ENCODE measurements at places on chromosomes 3 and 15. TPM values are rescaled to one million over a fixed set of nuclear protein-coding genes. Genes with fewer than 3 reads are reported as not detected.
A peak's percentile ranks its signal among the peaks of the same experiment; 100 is the strongest.

- DNase-seq, result no peak
Measured at GRCh38 chr3:150495563-150496168, 50.6 kb downstream of the SERP1 start.

GRCh38 chr3:150450916-150451315 lies 42.8 kb downstream of the TSC22D2 start:
- no peak for DNase-seq

GRCh38 chr15:92111751-92112150 lies 258.2 kb downstream of the SLCO3A1 start:
- no peak for DNase-seq

DNA sequence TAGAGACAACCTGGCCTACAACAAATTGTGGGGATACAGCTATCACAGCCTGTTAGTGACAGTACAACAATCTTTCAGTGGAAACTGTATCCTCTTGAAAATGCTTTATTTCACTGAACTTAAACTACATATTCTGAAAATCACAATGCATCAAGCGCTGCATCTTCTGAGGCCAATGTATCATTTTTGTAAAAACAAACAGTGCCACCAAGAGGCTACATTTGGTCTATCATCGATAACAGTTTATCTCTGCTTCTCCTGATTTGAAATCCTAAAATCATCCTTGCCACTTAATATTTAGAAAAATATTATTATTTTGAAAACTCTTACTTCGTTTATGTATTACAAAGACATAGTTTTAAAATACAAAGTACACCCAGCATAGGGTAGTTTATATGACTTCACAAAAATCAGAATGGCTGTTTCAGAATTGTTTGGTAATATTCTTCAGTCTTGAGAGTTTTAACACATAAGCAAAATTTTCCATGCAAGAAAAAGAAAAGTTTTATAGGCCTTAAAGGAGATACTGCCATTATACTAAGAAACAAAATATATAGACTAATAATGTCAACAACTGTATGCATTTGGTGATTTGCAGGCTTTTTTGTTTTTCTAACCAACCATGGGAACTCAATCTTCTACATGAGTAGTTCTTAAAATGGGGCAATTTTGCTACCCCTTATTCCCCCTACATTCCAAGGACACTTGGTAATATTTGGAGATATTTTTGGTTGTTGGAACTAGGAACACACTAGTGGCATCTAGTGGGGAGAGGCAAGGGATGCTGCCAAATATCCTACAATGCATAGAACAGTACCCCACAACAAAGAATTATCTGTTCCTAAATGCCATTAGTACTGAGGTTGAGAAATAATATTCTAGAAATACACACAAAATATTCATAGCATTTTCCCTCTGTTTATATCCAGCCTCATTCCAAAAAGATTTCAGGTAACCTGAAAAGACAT lies 42.3 kb downstream of the WDR72 start:
- DNase-seq, result no peak

DNA sequence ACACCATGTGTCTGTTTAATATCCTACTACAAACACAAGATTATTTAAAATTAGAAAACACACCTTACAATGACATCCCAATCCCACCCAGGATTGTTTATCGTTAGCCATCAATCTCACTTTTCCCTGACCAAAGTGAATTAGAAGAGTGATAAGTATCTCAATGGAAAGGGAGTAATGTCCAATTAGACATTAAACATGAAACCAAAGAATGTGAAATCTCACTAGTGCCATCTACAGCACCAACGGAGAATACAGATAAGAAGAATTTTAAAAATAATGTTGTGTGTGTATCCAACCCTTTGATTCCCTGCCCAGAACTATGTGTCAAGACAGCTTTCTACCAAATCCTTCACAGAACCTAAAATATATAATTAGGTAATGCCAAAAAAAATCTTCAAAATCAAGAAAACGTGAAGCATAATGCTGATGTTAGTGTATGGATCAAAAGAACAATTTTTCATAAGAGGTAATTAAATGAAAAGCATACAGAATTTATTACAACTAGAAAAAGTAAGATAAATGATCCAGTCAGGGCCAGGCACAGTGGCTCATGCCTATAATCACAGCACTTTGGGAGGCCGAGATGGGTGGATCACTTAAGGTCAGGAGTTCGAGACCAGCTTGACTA lies 64.2 kb downstream of the SCAPER start:
- DNase-seq, result no peak

DNA sequence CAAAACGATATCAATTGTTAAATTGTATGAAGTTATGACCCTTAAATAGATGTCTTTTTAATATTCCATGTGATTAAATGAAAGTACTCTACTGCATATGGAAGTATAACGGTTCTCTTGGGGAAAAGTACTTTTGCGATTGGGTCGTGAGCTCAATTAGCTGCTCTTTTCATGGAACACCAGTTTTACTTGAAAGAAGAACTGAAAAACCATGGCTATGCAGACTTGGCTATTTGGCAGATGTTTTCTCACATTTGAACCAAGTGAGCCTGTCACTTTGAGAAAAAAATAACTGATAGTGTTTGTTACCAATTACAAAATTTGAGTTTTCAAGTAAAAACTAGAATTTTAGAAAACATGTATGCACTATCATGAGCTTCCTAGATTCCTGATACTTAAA lies 5.9 kb upstream of the INAFM2 start:
- DNase-seq, result no peak

DNA sequence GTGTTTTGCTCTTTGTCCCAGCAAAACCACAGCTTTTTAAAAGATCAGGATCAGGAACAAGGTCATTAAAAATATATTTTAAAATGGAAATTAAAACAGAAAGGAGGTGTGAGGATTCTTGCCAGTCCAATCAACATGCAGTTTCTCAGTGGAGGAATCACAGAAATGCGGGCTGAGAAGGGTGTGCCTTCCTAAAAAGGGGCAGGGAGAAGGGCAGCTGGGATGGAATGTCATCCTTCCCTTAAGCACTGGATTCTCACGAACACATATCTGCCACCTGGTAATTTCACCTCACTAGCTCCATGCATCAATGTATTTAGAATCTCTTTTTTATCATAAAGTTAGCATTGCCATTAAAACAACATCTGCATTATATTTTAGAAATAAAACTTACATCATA lies 21.4 kb downstream of the ABI3BP start:
- DNase-seq, result no peak

GRCh38 chr3:52120556-52121463 lies 33.4 kb downstream of the POC1A start:
- DNase-seq, result no peak

- DNase-seq, result no peak
Measured at GRCh38 chr3:149701977-149702350, 44.1 kb upstream of the WWTR1 start.

DNA sequence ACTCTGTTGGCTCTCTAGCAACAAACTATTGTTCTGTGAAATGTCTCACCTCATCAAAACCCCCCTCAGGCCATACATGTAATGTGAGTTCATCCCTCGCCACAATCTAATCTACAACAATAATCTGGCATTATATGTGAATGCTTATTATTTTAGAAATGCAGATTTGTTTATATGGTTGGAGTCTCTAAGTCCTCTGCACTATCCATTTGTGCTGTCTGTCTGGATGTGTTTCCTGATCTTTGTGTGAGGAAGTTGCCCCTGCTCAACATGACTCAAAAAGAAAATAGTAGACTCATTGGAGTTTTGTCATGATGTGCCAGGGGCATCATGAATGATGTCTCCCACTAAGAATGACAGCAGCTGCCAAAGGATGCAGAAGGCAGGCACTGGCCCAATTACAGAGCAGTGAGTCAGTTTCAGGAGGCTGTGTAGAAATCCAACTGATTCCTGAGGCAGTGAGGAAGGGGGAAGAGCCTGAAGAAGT lies 161.6 kb upstream of the PDZRN3 start:
- DNase-seq, result no peak

GRCh38 chr3:135337192-135337591 lies 542.1 kb downstream of the EPHB1 start:
- DNase-seq, result no peak

DNA sequence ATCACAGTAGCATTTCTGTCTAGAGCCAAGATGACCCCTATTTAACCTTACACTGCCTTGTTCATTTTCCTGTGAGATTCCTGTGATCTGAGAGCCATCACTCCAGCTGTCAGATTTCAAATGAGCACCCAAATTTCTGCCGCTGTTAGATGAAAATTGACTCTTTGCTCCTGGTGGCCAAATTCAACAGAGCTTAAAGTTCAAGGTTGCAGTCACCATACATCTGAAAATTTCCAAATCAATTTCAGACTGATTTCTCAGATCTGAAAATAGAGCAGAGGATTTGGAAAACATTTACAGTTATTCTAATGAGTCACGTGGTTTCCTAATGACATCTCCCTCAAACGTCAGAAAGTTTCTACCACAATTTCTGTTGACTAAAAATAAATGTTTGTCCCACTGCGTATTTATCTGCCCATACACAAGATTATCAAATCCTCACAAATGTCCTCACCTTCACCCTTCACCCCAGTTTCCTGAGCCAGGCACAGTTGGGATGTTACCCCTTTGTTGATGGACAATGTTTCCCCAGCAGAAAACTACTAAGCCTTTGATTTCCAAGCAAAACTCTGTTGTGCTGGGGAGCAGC lies 16.4 kb downstream of the HDC start:
- DNase-seq, result no peak

DNA sequence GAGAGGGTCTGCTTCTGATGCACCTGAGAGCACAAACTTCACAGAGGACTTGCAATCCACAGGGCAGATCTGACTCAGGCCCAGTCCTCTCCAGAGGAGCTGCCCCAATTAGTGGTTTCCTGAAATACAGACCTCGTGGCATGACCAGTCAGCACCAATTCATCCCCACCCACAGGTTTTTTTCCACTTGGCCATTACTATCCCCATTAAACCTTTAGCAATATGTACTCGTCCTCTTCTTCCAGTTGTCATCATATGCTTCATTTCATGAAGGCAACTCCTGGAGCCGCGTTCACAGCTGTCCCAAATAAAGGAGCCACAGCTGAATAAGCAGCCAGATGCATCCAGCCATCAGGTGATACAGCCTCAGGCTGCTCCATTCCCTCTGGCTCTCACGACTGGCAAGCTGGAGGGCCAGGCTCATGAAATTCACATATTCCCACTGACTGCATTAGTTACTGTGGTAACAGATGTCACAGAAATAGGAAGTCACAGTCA lies 163.1 kb downstream of the FMN1 start:
- peak; percentile 43 for DNase-seq

- no peak for DNase-seq
Measured at GRCh38 chr15:57651445-57651844, 55.1 kb upstream of the POLR2M start.

- peak; percentile 62 for DNase-seq
Measured at GRCh38 chr3:128068156-128068620, 16.0 kb downstream of the SEC61A1 start.

GRCh38 chr3:9185046-9185445 lies 64.4 kb downstream of the SRGAP3 start:
- DNase-seq, result no peak

DNA sequence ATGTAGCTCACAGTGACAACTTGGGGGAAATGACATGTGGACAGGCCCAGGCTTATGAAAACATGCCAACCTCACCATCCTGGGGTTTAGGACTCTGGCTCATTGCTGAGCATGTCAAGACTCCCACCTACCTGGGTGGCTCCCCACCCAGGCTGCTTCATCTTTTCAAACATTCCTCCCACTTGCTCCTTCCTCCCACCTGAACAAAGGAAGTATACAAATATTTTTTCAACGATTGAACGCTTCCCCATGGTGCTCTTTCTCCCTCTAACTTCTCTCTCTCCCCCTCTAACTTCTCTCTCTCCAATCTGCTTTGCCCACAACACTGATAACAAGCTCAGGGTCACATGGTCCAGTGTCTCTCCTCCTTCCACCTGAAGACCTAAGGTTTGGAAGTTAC lies 27.7 kb upstream of the CPEB1 start:
- no peak for DNase-seq

- peak; percentile 56 for DNase-seq
Measured at GRCh38 chr3:25021816-25022215, 406.2 kb upstream of the RARB start.

- peak; percentile 74 for DNase-seq
Measured at GRCh38 chr3:142027735-142028134, 121.6 kb downstream of the TFDP2 start.

DNA sequence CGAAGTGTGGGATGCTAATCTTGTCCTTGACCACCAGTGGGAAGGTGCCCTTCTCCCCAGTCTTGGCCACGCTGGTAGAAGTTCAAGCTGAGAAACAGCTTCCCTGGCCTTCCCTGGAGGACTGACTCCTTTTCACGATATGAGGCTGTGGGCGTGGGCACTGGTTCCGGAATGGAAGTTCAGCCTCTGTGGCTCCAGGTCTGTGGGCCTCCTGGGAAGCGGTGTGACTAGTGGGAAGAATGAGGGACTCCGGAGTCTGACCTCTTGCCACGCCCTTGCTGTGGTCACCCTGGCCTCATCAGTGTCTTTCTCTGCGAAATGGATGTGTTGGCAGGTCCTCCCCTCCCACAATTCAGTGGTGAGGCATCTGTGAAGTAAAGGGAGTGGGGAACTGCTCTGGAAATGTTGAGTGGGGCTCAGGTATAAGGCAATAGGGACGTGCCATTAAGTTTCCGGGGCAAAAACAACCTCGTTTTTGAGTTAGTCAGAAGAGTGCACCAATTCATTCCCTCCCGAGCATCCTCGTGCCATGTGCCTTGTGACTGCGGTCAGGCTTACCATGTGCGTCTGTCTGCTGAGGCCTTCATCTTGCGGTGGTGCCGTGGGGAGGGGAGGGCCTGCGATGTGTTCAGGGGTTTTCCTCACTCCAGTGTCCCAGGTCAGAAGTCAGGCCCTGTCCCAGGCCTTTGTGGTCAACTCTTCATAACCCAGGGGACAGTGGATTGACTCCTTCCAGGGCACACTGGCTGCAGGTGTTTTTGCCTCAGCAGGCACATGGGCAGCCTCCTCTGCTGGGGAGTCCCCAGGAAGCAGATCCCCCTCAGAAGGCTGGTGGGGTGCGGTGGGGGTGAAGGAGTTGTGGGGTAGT lies 11.8 kb upstream of the SEC13 start:
- no peak for DNase-seq

GRCh38 chr3:142224482-142225072 lies 808 bp downstream of the GK5 start:
- no peak for DNase-seq

- DNase-seq, result no peak
Measured at GRCh38 chr15:78306176-78306774, 6.9 kb upstream of the SKIC8 start.

GRCh38 chr3:55519019-55519418 lies 31.9 kb upstream of the WNT5A start:
- no peak for DNase-seq

Gene OR5K2
- polyA plus RNA-seq, result not detected

Gene PROK2
- 1.1 TPM for polyA plus RNA-seq

Gene COMMD2
- 18.5 TPM for polyA plus RNA-seq

Gene SIDT1
- 0.81 TPM for polyA plus RNA-seq

Gene SYNM
- 4.0 TPM for polyA plus RNA-seq

Gene UBL7
- polyA plus RNA-seq, result 33.0 TPM

Gene STRC
- polyA plus RNA-seq, result 0.78 TPM

Gene TRPM1
- not detected for polyA plus RNA-seq

Gene KIF15
- 2.7 TPM for polyA plus RNA-seq

Gene LMOD3
- 0.31 TPM for polyA plus RNA-seq

Gene MYO5C
- 9.0 TPM for polyA plus RNA-seq

Data from stomach (tissue), 19 donors.